Esophagus squamous epithelium (tissue), 5 donors: ENCODE measurements at places on chromosomes 6 and 20.

DNA sequence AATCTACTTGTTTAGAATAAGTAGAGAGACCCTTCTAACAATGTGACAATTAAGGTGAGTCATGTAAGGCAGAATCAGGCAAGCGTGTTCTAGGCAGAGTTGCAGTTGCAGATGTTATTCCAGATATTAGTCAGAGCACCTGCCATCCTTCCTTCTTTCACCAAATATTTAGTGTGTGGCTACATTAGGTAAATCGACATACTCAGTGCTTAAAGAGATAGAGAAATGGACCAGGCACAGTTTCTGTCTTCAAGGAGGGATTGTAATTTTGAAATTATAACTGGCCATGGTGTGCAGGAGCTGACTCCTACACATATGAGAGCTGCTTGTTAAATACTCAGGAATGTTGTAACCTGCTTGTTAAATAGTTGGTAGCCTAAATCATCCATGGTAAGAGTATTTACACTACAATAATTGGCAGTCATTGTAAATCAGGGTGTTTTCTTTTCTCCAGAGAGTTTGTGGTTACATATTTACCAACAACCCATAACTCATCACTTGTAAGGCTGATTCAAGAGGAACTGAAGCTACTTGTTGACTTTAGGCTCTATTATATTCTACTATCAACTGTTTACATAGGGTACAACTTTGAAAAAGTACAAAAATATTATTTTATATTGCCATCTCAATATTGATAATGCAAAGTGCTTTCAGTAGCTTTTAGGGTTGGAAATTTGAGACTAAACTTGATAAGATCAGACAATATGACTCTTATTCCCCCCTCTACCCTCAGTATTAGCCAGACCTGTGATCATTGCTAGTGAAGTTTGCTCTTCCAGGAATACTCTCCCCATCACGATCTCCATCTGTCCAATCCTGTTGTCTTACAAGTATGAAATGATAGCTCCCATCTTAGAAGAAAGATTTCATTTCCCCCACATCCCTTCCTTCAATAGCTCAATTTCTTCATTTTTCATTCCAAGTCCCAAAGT lies 607.1 kb downstream of the COL12A1 start:
- no peak for DNase-seq

GRCh38 chr6:142014515-142014914 lies 118.2 kb upstream of the GJE1 start:
- DNase-seq: no peak

GRCh38 chr20:33444797-33445560 lies 1.4 kb upstream of the SNTA1 start:
- no peak for DNase-seq

- no peak for DNase-seq
Observed at GRCh38 chr6:16698162-16698533, 63.1 kb downstream of the ATXN1 start.

- no peak for DNase-seq
Observed at GRCh38 chr6:121297694-121298093, 36.6 kb downstream of the TBC1D32 start.

DNA sequence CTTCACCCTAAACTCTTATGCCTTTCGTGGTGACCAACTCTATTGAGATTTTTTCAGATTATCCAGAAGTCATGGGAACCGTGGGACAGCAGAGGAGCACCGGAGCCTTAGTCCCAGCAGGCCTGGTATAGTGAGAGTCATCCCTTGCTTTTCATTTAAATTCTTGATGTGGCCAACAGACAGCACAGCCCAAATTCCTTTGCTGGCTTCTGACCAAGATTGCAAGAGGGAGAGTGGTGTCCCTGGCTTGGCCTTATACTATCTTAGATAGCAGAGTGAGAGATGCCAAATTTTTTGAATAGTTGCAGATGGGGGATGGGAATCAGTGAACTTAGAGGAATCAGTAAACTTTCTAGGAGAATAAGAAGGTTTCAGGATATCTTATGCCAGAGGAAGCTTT lies 7.8 kb downstream of the STX11 start:
- DNase-seq: no peak

DNA sequence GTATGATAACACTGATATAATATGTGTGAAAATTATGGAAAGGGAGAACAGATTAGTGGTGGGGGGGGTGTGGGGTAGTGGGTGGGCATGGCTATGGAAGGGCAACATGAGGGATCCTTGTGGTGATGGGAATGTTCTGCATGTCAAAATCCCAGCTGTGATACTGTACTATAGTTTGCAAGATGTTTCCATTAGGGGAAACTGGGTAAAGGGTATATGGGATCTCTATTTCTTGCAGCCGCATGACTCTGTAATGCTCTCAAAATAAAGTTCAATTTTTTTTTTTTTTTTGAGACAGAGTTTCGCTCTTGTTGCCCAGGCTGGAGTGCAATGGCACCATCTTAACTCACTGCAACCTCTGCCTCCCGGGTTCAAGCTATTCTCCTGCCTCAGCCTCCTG lies 14.3 kb downstream of the ZBTB2 start:
- DNase-seq: no peak

- no peak for DNase-seq
Observed at GRCh38 chr20:16446246-16446645, 127.0 kb downstream of the KIF16B start.

DNA sequence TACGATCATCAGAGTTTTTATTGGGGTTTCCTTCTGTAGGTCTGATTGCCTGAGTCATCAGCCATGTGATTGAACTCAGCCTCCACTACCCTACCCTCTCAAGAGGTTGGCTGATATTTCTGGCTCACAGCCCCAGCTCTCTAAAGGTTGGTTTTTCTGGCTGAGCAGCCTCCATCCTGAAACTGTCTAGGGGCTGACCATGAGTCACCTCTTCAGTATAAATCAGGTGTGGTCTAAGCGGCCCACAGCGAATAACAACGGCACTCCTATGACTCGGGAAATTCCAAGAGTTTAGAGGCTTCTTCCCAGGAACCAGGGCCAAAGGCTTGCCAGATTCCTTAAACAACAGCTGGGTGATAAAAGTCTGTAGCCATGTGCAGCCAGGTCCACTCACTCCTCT lies 115.5 kb downstream of the SOD2 start:
- no peak for DNase-seq

GRCh38 chr6:23213193-23213592 lies 643.8 kb downstream of the HDGFL1 start:
- no peak for DNase-seq

- DNase-seq: no peak
Observed at GRCh38 chr20:59002874-59003399, 4.1 kb downstream of the CTSZ start.

- DNase-seq: no peak
Observed at GRCh38 chr6:38436726-38437465, 202.8 kb downstream of the BTBD9 start.

DNA sequence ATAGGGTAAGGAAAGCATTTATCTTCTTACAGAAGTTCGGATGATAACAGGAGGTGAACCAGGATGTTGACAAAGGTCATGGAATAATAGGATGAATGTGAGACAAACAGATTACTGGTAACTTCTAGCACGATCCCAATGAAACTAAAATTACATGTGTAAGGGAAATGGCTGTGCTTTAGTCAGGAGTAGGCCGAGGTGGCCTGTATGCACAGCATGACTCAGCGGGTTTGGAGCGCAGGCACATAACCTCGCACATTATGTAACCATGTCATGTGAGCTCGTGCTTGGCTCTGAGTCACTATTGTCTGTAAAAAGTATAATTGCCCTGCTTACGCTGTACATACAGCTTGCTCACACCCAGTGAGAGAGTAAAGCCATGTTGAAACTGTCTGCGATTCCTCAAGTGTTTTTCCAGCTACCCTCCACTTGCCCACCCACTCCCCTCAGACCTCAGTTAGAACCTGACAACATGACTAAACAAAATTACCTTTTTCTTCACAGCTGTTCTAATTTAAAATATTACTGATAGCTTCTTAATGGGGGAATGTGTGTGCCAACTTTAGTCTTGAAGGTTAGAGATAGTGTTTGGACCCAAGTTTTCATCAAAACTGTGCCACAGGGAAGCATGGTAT lies 8.2 kb downstream of the CYB5R4 start:
- no peak for DNase-seq

DNA sequence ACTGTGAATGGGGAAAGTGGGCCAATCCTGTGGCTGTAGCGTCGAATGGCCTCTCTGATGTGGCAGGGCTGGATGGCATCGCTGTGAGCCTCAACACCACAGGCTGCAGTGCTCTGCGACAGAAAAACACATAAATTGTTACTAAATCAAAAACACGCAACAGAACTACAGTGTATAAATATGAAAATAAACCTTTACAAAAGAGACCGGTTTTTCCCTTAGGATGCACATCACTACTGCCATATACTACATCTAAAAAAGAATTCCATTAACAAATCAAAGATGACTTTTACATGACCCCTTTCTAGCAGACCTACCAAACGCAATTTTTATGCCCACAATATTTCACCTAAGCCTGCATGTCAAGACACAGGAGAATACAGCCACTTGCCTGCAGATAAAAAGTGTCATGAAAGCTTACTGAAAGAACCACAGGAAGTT lies 395.5 kb upstream of the RUNX2 start:
- no peak for DNase-seq

- DNase-seq: no peak
Observed at GRCh38 chr20:40323361-40323794, 365.7 kb downstream of the MAFB start.

DNA sequence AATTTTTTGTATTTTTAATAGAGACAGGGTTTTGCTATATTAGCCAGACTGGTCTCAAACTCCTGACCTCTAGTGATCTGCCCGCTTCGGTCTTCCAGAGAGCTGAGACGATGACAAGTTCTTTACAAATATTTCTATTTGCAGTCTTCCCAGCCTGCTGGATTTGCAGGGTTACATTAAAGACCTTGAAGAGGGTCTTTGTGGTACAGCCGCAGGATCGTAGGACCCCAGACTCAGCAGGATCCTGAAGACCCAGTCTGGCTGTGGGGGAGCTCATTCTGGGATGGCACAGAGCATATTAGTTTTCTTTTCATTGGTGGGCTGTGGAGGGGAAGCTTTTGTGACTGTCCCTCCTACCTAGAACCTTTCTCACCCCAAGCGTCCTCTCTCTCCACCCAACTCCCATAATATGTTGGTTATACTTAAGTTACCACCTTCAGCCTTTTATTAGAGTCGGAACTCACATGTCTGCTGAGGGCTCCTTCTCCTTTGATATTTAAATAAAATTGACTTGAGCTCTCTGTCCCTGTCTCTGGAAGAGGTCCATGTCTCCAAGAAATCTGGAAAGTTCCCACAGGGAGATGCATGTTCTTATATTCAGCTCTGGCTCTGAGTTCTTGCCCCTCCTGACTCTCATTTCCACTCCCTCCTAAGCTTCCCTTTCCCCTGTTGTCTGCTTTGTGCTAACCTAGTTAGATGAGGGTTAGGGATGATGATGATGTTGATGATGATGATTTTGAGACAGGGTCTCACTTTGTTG lies 72.0 kb downstream of the TIAM2 start:
- no peak for DNase-seq

DNA sequence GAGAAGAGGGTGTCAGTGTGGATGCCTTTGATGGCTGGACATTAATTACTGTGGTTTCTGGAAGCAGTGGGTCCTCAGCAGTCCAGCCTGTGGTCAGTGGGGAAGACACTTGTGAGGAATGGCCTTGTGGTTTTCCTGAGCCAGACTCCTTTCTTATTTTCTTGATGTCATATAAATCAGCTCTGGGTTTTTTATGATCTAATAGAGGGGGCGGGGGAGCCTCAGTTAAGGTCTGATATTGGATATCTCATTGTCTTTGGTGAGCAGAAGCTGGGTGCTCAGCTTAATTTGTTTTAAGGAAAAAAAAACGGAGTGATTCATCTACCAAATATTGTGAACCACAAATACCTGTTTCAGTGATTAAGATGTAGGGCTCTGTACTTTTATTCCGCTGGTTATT lies 62.1 kb downstream of the OTOR start:
- DNase-seq: no peak

DNA sequence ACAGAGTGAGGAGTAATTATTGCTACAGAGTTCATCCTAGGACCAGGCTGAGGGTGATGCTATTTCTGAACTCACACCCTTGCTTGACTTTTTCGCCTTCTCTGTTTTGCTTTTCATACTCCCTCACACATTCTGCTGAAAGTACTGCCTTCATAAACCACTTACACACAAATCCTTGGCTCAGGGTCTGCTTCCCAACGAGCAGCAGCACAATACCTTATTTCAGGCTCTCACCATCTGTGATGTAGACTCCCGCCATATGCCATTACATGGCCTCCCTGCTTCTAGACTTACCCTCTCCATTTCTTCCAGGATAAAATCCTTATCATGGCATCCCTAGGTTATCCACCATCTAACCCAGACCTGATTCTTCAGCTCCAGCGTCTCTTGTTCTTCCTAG lies 321.3 kb upstream of the SPTLC3 start:
- no peak for DNase-seq

DNA sequence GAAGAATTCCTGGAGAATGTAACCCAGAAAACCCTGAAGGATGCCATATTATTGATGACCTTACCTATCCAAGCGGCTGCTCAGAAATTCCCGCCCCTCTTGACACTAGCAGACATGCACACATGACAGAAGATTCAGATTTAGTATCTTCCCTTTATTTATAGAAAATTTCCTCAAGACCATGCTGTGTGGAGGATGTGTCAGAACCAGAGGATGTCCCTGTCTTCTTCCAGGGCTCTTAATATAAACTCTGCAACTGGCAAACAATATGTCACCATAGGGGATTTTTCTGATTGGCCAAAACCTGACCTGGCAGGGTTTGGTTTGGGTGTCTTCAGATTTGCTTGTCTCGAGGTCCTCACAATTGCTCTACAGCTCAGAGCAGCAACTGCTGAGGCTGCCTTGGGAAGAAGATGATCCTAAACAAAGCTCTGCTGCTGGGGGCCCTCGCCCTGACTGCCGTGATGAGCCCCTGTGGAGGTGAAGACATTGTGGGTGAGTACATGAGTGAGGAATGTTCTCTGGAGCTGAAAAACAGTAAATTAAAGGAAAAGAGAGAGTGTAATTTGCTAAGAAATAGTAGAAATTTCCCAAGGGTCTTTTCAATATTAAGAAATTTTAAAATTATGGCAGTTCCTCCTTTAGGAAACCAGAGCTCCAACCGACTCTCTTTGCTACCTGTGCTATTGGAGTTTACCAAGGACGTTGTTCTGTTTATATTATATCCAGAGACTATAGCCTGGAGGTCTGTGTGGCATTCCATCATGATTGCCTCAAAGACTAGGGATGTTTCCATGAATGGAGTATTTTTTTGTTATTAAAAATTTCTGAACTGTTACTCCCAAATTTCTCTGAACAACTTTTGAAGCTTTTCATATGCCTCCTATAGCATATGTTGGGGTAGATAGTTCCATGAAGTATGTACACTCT lies at the start of gene HLA-DQA2:
TSS of gene HLA-DQA2 (plus strand) at position 361 of the 930 bp plus-strand sequence. CDS start at position 414, 53 bp downstream.
- no peak for DNase-seq
